ENCODE measurements at places on chromosomes 1 and 21. TPM values are rescaled to one million over a fixed set of nuclear protein-coding genes. Genes with fewer than 3 reads are reported as not detected.

- H3K4me1 ChIP-seq, result no peaks in the 10 kb centered on the region
- H3K27me3 ChIP-seq, result no peaks in the 10 kb centered on the region
- H3K36me3 ChIP-seq, result no peaks in the 10 kb centered on the region
- H3K27ac ChIP-seq, result no peak overlapping the region
- no peak for DNase-seq
Observed at GRCh38 chr1:161193561-161194235, 5.2 kb downstream of the ADAMTS4 start.

- no peak overlapping the region for H3K4me3 ChIP-seq
- no peaks in the 10 kb centered on the region for H3K27me3 ChIP-seq
Observed at GRCh38 chr1:197063212-197063611, 3.8 kb downstream of the F13B start.

- DNase-seq, result no peak
- H3K27ac ChIP-seq, result no peak overlapping the region
- H3K4me1 ChIP-seq, result no peaks in the 10 kb centered on the region
Observed at GRCh38 chr1:199102239-199102638, 463.4 kb downstream of the PTPRC start.

GRCh38 chr1:229553621-229554130 is 4.8 kb downstream of the ABCB10 start:
- H3K36me3 ChIP-seq, result no peaks in the 10 kb centered on the region
- no peaks in the 10 kb centered on the region for H3K27me3 ChIP-seq
- no peak overlapping the region for H3K27ac ChIP-seq
- no peak for DNase-seq
- no peak overlapping the region for H3K4me3 ChIP-seq

- no peak overlapping the region for H3K4me3 ChIP-seq
- H3K27me3 ChIP-seq, result no peaks in the 10 kb centered on the region
- no peaks in the 10 kb centered on the region for H3K4me1 ChIP-seq
- no peak overlapping the region for H3K27ac ChIP-seq
Observed at GRCh38 chr1:228392111-228392936, 14.3 kb downstream of the TRIM11 start.

- H3K27me3 ChIP-seq, result no peaks in the 10 kb centered on the region
- no peak for DNase-seq
- no peaks in the 10 kb centered on the region for H3K36me3 ChIP-seq
- H3K27ac ChIP-seq, result no peak overlapping the region
Observed at GRCh38 chr1:54861070-54861761, 25.8 kb downstream of the DHCR24 start.

DNA sequence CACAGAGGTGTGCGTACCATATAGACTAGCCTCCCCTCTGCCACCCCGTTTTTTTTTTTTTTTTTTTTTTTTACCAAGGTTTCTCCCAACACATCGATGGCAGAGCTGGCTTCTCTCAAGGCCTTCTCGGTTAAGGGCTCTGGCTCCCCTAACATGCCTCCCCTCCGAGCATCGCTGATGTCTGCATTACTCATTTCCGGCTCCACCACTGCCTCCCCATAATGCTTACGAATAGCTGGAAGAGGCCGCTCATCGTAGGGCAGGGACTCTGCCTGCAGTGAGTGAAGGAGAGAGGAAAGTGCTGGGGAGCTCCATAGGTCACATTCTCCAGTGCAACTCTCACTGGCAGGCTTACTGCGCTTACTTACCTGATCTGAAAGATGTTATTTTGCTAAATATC is 20.6 kb downstream of the CEP104 start:
- H3K27me3 ChIP-seq, result no peaks in the 10 kb centered on the region
- H3K4me3 ChIP-seq, result no peak overlapping the region
- H3K27ac ChIP-seq, result no peak overlapping the region
- DNase-seq, result peak; percentile 15
- H3K4me1 ChIP-seq, result no peaks in the 10 kb centered on the region
- H3K36me3 ChIP-seq, result peaks cover 62% of the 10 kb centered on the region

DNA sequence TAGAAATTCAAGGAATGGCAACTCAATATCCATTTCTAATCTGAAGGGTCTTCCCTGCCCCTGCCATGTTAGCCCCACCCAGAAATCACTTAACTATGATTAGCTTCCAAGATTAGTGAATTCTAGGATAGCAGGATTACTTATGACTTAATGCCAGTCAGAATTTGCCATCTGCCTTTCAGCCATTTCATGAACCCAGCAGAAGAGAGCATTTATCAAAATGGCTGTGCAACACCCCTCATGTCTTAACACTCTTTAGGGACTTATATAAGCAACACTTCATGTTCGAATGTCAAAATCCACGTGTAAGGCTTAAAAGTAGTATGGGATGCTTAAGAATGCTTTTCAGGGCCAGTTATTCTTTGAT is 288.5 kb downstream of the NFIA start:
- H3K4me3 ChIP-seq, result no peak overlapping the region
- no peak overlapping the region for H3K27ac ChIP-seq
- no peaks in the 10 kb centered on the region for H3K36me3 ChIP-seq
- DNase-seq, result no peak

DNA sequence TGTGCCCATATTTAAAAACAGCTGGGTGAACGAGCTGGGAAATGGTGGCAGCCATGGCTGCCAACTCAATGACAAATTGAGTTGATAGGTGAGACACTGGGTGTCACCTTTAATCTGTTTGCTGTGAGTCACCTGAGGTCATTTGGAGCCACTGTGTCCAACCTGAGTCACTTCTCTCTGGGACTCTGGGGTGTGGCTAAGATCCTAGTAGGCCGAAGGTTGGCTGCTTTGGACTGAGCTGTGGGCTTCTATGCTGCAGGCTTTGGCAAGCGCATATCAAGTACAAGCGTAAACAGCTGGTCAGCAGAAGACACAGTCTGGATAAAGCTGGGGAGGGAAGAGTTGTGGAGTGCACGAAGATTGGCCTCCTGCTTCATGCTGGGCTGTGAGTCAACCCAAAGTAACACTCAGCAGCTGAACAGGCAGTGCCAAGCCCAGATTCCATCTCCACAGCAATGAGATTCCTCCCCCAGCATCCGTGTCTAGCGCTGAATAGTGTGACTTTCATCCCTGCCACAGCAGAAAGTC is 24.0 kb downstream of the TEX35 start:
- no peaks in the 10 kb centered on the region for H3K36me3 ChIP-seq
- H3K4me3 ChIP-seq, result no peak overlapping the region
- no peaks in the 10 kb centered on the region for H3K4me1 ChIP-seq
- H3K27me3 ChIP-seq, result no peaks in the 10 kb centered on the region
- DNase-seq, result peak; percentile 63
- H3K27ac ChIP-seq, result peak overlapping the region; percentile 30

DNA sequence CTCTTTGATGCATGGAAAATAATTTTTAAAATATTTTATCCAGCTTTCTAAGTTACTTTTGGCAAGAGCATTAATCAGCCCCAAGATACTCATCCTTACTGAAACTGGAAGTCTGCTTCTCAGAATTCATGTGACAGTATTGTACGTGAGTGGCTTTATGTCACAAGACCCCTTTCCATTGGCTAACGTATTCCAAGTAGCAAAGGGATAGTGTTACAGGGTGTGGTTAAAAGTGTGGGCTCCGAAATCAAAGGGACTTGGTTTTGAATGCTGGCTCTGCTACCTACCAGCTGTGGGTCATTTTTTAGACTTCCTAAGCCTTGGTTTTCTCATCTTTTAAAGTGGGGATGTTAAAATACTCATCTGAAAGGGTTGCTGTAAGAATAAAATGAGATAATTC is 91.7 kb downstream of the RHOU start:
- H3K27ac ChIP-seq, result no peak overlapping the region
- no peaks in the 10 kb centered on the region for H3K27me3 ChIP-seq
- DNase-seq, result no peak
- H3K4me1 ChIP-seq, result peaks cover 16% of the 10 kb centered on the region
- no peaks in the 10 kb centered on the region for H3K36me3 ChIP-seq

GRCh38 chr1:178540204-178540603 is 27.3 kb downstream of the TEX35 start:
- H3K36me3 ChIP-seq, result no peaks in the 10 kb centered on the region
- no peaks in the 10 kb centered on the region for H3K4me1 ChIP-seq

- H3K36me3 ChIP-seq, result no peaks in the 10 kb centered on the region
- H3K27ac ChIP-seq, result no peak overlapping the region
- H3K4me3 ChIP-seq, result no peak overlapping the region
- no peak for DNase-seq
Observed at GRCh38 chr1:218304281-218305039, 19.4 kb downstream of the RRP15 start.

DNA sequence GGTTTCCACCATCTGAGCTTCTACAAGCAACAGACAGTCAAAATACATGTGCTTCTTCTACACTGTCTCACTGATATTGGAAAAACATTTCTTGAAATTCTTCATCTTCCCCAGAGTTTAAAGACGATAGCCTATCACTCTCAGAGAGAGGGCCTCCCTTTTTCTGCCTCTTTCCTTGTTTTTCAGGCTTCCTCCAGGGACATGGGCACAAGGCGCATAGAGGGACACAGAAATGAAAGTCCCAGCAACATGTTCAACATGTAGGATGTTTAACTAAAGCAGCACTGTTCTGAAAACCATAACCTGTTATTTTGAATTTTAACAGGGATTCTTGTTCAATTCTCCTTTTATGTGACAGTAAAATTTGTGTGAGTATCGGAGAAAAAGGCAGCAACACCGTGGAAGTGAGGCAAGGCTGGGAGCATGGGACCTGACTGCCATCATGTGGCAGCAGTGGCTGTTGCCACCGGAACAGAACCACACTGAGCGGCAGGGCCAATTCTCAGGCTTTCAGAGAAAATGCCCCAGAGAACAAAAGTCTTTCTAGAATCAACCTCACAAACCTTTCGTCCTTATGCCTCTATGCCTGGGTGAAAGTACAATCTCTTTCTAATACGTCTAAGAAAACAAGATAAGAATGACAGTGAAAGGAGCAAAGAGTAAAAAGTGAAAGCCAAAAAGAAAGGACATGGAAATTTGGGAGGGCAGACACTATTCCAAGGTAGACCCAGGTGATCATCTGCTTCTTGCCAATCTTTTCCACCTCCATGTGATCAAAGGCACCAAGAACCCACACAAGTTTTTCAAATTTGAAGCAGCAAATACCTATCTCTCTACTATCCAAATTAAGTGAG is 54.5 kb downstream of the PCNX2 start:
- peak; percentile 57 for DNase-seq
- H3K4me1 ChIP-seq, result peaks cover 5% of the 10 kb centered on the region
- H3K27ac ChIP-seq, result peak overlapping the region; percentile 24
- H3K36me3 ChIP-seq, result no peaks in the 10 kb centered on the region
- no peaks in the 10 kb centered on the region for H3K27me3 ChIP-seq
- H3K4me3 ChIP-seq, result no peak overlapping the region

DNA sequence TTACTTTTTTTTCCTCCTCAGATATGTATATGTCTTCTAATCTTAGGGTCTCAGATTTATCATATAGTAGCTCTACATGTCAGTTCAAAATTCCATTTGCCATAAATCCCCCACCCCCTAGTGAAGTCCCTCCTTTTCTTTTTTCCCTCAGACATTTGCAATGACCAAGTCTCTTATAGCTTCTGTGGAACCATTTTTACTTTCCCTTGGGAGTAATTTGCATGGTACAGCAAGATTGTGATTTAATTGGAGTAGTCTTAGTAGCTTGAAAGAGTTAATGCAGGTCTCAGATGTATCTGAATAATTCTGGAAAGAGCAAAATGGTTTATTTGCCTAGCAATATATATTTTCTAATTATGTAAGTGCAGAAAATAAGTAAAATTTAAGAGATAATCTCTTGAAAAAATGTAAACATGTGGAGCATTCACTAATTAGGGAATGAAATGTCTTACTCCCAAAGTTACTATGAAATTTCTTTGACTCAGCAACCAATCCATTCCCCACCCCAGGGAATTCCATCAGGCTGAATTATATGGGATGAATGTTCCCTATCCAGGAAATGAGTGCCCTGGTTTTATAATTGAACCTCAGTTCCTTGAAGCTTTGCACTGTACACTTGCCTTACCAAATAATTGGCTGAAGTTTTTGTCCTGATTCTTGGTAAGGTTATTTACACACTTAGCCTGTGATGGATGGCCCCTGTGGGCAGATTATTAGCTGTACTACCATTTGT is 267.0 kb downstream of the DNM3 start:
- no peak for DNase-seq
- no peaks in the 10 kb centered on the region for H3K36me3 ChIP-seq
- no peak overlapping the region for H3K4me3 ChIP-seq
- H3K27ac ChIP-seq, result no peak overlapping the region
- no peaks in the 10 kb centered on the region for H3K4me1 ChIP-seq

DNA sequence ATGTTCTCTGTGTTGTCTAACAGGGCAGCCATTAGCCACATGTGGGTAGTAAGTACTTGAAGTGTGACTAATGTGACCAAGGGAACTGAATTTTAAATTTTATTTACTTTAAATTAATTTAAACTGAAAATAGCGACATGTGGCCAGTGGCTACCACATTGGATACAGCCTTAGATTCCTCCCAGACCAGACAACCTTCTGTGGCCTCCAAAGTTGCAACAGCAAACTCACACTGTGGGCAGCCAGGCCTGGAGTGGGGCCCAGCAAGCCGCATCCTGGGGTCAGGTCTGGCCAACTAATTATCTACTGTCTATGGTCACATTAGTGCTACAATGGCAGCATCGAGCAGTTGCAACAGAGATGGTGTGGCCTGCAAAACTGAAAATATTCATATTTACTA is 11.7 kb downstream of the EIF2D start:
- H3K27me3 ChIP-seq, result no peaks in the 10 kb centered on the region
- no peak overlapping the region for H3K4me3 ChIP-seq
- H3K36me3 ChIP-seq, result peaks cover 19% of the 10 kb centered on the region
- no peak overlapping the region for H3K27ac ChIP-seq
- no peak for DNase-seq

GRCh38 chr1:200625381-200625824 is 4.9 kb upstream of the KIF14 start:
- H3K27ac ChIP-seq, result no peak overlapping the region
- H3K4me3 ChIP-seq, result no peak overlapping the region
- H3K4me1 ChIP-seq, result peaks cover 12% of the 10 kb centered on the region
- no peaks in the 10 kb centered on the region for H3K27me3 ChIP-seq
- no peak for DNase-seq

DNA sequence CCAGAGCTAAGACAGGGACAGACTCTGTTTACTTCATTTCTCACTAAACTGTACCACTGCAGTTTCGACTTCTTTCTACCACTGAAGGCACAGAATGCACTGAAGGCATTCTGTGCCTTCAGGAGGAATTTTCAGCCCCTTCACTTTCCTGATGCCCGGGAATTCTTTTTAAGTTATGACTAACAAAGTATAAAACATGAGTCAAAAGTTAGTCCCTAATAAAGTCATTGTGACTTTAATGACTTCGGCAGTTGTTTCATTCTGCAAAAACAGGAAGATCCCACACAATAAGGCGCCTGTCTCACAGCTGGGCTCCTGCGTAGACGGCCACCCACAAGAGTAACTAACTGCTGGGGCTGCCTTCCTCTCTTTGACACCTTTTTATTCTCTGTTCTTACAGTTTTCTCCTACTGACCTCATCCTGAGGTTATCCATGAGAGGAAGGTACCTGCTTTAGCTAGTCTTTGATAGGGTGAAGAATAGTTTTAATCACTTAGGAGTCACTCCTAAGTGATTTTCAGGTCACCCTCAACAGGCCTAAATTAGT is 183.9 kb upstream of the SGIP1 start:
- H3K27me3 ChIP-seq, result peaks cover 4% of the 10 kb centered on the region
- H3K4me3 ChIP-seq, result no peak overlapping the region
- no peaks in the 10 kb centered on the region for H3K36me3 ChIP-seq

The CFAP141 gene
- total RNA-seq, result not detected

The MX2 gene
- 5.4 TPM for total RNA-seq

The EYA3 gene
- 6.6 TPM for total RNA-seq

The SHISAL2A gene
- 0.28 TPM for total RNA-seq

The PLD5 gene
- not detected for total RNA-seq

The PADI3 gene
- total RNA-seq, result not detected

The ACKR1 gene
- total RNA-seq, result 12.6 TPM

The CFHR2 gene
- total RNA-seq, result not detected

The SMYD3 gene
- 10.5 TPM for total RNA-seq

The SPRR1B gene
- not detected for total RNA-seq

The DNASE2B gene
- not detected for total RNA-seq

The ADAMTS4 gene
- total RNA-seq, result 3.6 TPM
